ENCODE measurements at places on chromosomes 2 and 18. TPM values are rescaled to one million over a fixed set of nuclear protein-coding genes. Genes with fewer than 3 reads are reported as not detected.

DNA sequence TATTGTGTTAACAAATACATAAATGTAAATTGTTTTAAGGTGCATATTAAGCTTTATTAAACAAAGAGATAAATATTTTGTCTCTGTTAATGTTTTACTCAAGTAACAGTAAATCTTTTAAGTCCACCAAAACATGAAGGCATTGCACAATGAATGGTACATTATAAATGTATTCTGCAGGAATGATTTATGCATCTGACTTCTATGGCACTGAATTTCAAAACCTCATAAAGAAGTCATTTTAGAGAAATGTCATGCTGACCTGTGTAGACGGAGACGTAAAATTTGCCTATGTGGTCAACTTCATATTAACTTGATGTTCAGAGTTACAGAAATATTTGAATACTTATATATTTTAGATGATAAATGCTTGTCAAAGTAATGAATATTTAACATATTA is 194.7 kb downstream of the BABAM2 start:
- peaks cover 65% of the 10 kb centered on the region for H3K4me1 ChIP-seq
- no peak for DNase-seq
- H3K27ac ChIP-seq = no peak overlapping the region
- H3K27me3 ChIP-seq = no peaks in the 10 kb centered on the region
- no peaks in the 10 kb centered on the region for H3K36me3 ChIP-seq

The ANKRD29 gene
- total RNA-seq = 0.48 TPM

DNA sequence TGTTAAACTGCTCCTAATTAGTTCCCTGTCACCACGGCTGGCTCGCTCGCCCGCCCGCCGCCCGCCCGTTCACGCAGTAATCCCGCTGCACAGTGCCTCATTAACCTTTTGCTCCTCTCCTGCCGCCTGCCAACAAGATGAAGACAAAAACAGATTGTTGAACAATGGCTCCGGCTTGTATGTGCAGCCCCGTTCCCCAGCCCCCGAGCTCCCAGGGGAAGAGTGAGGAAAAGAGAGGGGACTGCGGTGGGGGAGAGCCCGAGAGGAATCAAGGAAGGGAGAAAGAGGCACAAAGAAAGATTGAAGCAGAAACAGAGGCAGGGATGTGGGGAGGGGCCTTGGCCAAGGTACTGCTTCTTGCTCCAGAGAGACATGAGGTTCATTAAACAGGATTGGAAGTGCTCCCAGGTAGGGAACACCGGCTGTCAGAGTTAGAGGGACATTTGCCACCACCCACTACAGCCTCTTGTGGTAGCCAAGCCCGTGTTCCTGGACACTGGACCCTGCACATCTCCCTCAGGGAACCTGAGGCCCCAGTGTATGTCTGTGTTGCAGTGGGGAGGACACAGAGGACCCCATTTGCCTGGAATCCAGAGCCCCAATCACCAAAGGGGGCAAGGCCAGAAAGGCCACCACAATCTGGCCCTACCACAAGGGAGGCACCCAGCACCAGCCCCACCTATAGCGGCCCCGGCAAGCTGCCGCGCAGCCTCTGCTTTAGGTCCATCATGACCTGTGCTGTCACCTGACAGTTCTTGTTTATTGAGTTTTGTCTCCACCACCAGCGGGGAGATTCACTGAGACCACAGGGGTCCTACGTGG is 38.1 kb downstream of the EMX1 start:
- DNase-seq = peak; percentile 63
- H3K27me3 ChIP-seq = no peaks in the 10 kb centered on the region
- peaks cover 14% of the 10 kb centered on the region for H3K36me3 ChIP-seq
- H3K4me1 ChIP-seq = no peaks in the 10 kb centered on the region
- no peak overlapping the region for H3K27ac ChIP-seq
- no peak overlapping the region for H3K4me3 ChIP-seq

DNA sequence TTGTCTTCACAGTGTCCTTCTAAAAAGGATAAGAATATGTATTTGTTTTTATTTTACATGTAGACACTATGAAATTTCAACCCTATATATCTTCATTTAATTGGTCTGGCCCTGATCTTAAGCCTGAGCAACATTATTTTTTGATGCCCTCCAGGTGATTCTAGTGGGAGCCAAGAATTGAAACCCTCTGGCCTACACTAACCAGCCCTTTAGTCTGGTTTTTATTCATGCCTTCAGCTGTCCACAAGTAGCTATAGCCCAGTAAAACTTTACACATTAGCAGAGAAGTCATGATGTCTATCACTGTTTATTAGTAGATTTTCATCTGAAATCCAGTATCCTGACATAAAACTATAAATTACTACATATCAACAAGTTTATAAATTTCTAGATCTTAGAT is 52.7 kb upstream of the UBXN4 start:
- H3K27me3 ChIP-seq = no peaks in the 10 kb centered on the region
- H3K4me1 ChIP-seq = no peaks in the 10 kb centered on the region
- H3K36me3 ChIP-seq = peaks cover 6% of the 10 kb centered on the region
- H3K4me3 ChIP-seq = no peak overlapping the region

Measured in chondrocyte (in vitro differentiated cells).